Astrocyte (in vitro differentiated cells and primary cell): ENCODE measurements at places on chromosomes 1 and 21. TPM values are rescaled to one million over a fixed set of nuclear protein-coding genes. Genes with fewer than 3 reads are reported as not detected.

- peak overlapping the region; percentile 79 for H3K27ac ChIP-seq
- peak; percentile 72 for DNase-seq
- peaks cover 25% of the 10 kb centered on the region for H3K4me1 ChIP-seq
- no peaks in the 10 kb centered on the region for H3K27me3 ChIP-seq
- peak overlapping the region; percentile 74 for H3K4me3 ChIP-seq
- H3K36me3 ChIP-seq, result no peaks in the 10 kb centered on the region
Measured at GRCh38 chr1:224435318-224435763, 744 bp upstream of the WDR26 start.

Gene PTGER3
- 0.64 and 1.1 TPM in 2 replicates for total RNA-seq

Gene OR2T33
- not detected in 2 replicates for total RNA-seq

DNA sequence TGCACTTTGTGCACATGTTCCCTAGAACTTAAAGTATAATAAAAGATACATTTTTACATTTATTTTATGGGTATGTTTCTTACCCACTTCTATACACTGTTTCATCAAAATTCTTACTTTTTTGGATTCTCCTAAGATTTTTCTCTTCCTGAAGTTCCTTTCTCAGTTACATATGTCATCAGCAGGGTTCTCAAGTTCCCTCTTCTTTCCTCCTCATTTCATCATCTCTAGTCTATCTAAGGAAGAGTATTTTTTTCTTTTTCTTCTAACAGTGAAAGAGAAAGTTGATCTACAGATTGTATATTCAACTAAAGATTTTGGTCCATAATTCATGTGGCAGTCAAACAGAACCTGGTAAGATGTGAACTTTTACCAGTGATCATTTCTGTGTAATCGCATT, 41.2 kb upstream of the CYYR1 start:
- no peak for DNase-seq
- no peak overlapping the region for H3K27ac ChIP-seq
- H3K36me3 ChIP-seq, result no peaks in the 10 kb centered on the region

DNA sequence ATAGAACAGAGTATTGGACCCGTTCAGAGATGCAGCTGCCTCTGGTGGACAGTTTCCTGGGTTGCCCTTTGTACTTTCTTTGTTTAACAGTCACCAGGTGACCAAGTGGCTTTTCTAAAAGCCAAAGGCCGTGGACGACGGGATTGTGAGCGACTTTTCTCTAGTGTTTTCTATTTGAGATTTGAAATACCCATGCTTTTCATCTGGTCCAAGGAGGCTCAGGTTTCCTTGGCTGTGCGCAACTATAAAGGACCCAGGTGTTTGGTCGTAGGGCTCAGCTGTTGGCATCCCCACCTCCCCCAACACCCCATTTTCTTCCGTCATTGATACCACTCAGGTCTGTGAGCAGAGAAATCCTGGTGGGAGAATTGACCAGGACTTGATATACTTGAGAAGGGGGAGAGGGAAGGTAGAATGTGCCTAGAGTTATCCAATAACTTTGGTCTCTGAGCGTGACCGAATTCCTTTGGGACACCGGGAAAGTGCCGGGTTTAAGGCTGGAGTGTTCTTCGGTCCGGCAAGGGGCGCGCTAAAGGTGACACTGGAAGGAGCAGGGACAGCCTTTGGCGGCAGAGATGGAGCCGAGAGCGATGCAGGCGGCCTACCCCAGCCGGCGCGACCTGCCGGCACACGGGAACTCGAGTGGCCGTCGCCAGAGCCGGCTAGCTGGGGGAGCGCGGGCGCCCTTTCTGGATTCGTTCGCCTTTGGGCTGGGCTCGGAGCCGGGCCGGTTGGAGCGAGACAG, 83.4 kb upstream of the BMP8A start:
- H3K36me3 ChIP-seq, result peaks cover 7% of the 10 kb centered on the region
- H3K27ac ChIP-seq, result peak overlapping the region; percentile 90
- H3K27me3 ChIP-seq, result no peaks in the 10 kb centered on the region
- peaks cover 74% of the 10 kb centered on the region for H3K4me1 ChIP-seq

DNA sequence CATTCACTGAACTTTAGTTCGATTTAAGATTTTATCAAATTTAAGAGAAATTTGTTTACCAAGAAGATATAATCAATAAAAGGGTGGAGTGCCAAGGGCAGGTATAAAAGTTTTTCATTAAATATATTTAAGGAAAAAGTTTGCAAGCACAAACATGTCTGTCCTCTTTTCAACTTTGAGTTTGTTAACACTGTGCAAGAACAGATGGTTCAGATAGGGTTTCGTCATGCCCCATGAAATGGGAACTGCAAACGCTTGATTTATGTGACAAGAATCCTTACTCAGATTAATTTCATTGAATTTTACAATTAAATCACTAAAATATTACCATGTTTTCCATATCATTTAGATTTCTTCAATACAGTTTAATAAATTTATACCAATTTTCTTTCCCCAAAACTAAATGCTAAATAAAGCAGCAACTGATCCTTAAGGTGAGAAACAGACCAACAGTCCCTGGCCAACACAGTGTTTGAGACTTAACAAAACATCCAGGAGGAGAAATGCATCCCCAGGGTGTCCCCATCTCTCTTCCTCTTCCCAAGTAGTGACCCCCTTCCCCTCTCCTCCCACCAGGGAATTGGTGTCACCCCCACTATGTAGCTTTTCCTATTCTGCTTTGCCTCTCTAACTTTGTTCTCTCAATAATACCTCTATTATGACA, 292.9 kb downstream of the LTN1 start:
- H3K4me1 ChIP-seq, result no peaks in the 10 kb centered on the region
- DNase-seq, result no peak
- H3K27ac ChIP-seq, result no peak overlapping the region
- no peaks in the 10 kb centered on the region for H3K27me3 ChIP-seq
- no peak overlapping the region for H3K4me3 ChIP-seq

GRCh38 chr1:102961549-102961948, 146.8 kb downstream of the COL11A1 start:
- H3K27me3 ChIP-seq, result no peaks in the 10 kb centered on the region
- H3K4me1 ChIP-seq, result no peaks in the 10 kb centered on the region
- DNase-seq, result no peak

Gene AIM2
- 1.3 and 1.5 TPM in 2 replicates for total RNA-seq

GRCh38 chr1:65177457-65177856, 29.5 kb downstream of the AK4 start:
- H3K27me3 ChIP-seq, result peaks cover 4% of the 10 kb centered on the region
- peak; percentile 86 for DNase-seq
- no peak overlapping the region for H3K4me3 ChIP-seq
- H3K36me3 ChIP-seq, result no peaks in the 10 kb centered on the region
- H3K4me1 ChIP-seq, result peaks cover 27% of the 10 kb centered on the region

Gene SMIM11
- 1.6 and 6.2 TPM in 2 replicates for total RNA-seq

Gene MTARC1
- total RNA-seq, result 4.5 and 8.5 TPM in 2 replicates

DNA sequence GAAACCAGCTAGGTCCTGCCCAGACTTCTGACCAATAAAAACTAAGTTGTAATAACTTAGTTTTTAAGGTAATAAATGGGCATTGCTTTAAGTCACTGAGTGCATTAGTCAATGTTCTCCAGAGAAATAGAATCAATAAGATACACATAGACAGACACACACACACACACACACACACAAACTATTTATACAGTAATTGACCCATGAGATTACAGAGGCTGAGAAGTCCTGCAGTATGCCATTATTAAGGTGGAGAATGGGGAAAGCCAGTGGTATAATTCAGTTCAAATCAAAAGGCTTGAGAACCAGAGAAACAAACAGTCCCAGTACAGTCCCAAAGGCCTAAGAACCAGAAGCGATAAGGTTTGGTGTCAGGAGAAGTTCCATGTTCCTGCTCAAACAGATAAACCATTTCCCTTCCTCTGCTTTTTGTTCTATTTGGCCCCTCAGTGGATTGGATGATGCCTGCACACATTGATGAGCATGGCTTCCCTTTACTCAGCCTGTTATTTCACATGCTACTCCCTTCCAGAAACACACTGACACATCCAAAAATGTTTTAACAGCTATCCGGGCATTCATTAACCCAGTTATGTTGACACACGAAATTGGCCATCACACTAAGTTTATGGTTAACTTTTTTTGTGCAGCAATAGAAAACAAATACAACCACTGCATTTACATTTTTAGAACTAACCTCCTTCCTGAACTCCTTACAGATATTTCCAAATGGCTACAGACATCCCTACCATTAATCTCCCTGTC, 828.2 kb upstream of the NCAM2 start:
- no peak overlapping the region for H3K27ac ChIP-seq
- H3K4me3 ChIP-seq, result no peak overlapping the region
- no peak for DNase-seq
- no peaks in the 10 kb centered on the region for H3K4me1 ChIP-seq
- H3K36me3 ChIP-seq, result no peaks in the 10 kb centered on the region

DNA sequence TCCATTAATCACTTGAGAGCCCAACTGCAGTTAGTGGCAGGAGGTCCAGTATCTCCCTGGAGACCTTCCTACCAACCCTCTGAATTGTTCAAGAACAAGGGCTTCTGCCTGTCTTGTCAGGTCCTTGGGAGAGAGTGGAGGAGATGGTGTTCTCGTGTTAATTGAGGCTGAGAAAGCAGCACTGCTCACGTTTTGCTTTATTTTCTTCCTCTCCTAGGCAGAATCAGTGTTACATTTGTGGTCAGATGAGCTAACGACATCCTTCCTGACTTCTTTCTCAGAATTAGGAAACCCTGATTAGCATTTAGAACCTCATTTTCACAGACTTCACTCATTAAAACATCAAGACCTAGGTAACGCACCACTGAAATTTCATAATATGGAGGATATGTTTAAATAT, 26.4 kb upstream of the LRIG2 start:
- no peak overlapping the region for H3K27ac ChIP-seq
- DNase-seq, result no peak
- H3K4me3 ChIP-seq, result no peak overlapping the region
- peaks cover 16% of the 10 kb centered on the region for H3K4me1 ChIP-seq
- no peaks in the 10 kb centered on the region for H3K36me3 ChIP-seq
